Calu3 (cell line): ENCODE measurements at places on chromosomes 1 and 21. TPM values are rescaled to one million over a fixed set of nuclear protein-coding genes. Genes with fewer than 3 reads are reported as not detected.

The RWDD3 gene
- total RNA-seq: 23.3 and 25.2 TPM in 2 replicates

The ARL8A gene
- 64.1 and 66.9 TPM in 2 replicates for total RNA-seq

The SLC30A10 gene
- total RNA-seq: 0.32 TPM in 1 of 2 replicates, not detected in the other

The NUP210L gene
- 0.12 TPM in 1 of 2 replicates, not detected in the other for total RNA-seq

The CHIT1 gene
- total RNA-seq: not detected in 2 replicates

The RAB29 gene
- total RNA-seq: 27.1 and 29.5 TPM in 2 replicates

The DENND2D gene
- 11.8 and 20.0 TPM in 2 replicates for total RNA-seq

The OLFML3 gene
- 0.24 TPM in 1 of 2 replicates, not detected in the other for total RNA-seq
